ENCODE measurements at places on chromosomes 2 and 18. TPM values are rescaled to one million over a fixed set of nuclear protein-coding genes. Genes with fewer than 3 reads are reported as not detected.

Gene CRYGD
- not detected for total RNA-seq

Gene HTR2B
- total RNA-seq = not detected

Gene NT5C1B
- total RNA-seq = not detected

Gene NOL4
- total RNA-seq = not detected

Gene OTX1
- total RNA-seq = 9.2 TPM

Gene ITPRID2
- 301 TPM for total RNA-seq

Gene ALK
- total RNA-seq = not detected

DNA sequence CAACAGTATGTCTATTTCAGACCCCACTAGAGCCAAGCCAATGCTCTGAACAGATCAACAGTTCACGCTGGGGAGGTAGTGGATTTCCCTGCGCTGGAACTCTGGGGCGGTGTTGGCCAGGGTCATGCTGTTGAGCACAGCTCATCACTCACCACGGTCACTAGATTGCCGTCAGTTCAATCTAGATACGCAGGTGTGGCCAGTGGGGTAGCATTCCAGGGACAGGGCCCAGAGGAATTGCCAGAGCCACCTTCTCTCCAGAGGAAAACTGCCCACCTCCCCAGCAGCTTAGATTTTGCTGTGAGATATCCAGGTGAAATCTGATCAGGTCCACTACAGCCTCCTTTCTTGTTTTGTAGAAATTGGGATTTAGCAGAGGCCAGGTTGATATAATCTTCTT is 101.8 kb downstream of the SOX11 start:
- DNase-seq = no peak

GRCh38 chr2:158637357-158637756 is 157.8 kb upstream of the DAPL1 start:
- no peak for DNase-seq

DNA sequence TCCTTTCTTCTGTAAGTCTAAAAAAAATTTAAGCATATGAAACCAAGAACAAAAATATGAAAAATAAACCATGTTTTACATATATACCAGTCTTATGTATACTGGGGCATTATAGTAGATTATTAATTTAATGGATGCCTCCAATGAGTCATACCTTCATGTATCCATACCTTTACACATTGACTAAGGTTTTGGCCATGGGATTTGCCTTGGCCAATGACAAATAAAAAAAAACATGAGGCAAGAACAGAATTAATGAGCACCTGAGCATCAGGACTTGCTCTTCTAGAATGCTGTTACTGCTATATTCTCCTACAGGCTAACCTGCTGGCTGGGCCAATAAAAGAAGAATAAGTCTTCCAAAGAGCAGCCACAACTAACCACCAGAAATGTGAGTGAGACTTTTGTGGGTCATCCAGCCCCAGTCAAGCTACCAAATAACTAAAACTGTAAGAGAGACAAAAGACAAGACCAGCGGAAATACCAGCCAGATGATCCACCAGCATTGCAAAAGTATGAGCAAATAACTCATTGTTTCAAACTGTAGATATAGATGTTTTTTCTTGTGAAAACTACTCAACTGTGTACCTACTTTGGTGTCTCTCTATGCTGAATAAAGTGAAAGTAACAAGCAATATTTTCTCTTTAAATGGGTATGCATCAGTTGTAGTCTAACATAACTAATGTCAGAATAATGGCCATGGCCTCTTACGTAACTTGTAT is 749.6 kb upstream of the VRK2 start:
- no peak for DNase-seq

GRCh38 chr2:207227062-207227748 is 61.5 kb upstream of the KLF7 start:
- no peak for DNase-seq

GRCh38 chr18:9691235-9691634 is 16.9 kb upstream of the RAB31 start:
- no peak for DNase-seq

DNA sequence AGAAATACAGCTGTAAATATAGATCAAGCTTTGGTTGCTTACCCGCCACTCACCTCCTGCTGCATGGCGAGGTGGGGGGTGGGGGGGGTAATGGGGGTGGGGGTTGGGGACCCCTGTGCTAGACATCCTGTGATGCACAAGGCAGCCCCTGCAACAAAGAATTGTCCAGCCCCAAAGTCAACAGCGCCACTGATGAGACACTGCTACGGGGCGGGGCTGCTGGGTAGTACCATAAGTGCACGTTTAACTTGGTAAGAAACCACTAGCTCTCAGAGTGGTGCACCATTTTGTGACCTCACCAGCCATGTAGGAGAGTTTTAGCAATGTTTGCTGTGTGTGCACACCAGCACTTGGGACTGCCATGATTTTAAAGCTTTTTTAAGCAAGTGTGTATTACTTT is 40.3 kb downstream of the SNORC start:
- DNase-seq = peak; percentile 34

DNA sequence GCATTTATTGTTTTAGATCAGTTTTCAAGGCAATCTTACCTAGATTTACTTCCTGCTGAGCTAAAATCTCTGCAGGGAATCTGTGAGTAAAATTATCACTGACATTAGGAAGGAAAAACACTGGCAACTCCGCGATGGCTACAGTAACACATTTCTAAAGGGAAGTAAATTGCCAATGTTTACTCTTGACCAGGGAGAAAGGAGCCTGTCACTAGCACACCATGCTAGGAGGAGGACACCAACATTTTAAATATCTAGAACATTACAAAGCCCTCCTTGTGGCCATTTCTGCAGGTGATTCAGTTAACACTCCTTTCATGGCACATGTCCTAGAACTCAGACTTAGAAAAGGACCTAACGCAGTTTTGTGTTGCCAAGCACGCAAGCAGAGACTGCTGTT is 58.4 kb downstream of the TCF4 start:
- no peak for DNase-seq

Measured in lower leg skin (tissue), 4 donors.